Hypothalamus (tissue), 51 donors: ENCODE measurements at places on chromosomes 13 and 19.

DNA sequence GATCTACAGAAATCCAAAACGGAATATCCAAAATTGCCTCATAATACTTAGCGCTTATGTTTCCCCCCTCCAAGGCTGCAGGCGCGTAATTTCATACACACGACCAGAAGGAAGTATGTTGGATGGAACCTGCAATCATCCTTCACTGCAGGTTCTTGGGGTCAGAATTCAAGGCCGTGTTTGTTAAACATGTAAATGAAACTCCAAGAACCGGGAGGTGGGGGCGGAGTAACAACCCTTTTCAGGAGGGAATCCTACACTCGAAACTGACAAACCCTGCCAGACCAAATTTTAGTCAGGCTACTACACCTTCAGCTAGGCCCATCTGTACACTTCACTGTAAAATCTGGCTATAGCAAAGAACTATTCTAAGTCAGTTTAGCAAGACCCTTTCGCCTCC lies 1.3 kb downstream of the ZNF607 start:
- no peak for DNase-seq

- no peak for DNase-seq
These were observed 416.4 kb downstream of the TSHZ3 start for GRCh38 chr19:30932854-30933253.

DNA sequence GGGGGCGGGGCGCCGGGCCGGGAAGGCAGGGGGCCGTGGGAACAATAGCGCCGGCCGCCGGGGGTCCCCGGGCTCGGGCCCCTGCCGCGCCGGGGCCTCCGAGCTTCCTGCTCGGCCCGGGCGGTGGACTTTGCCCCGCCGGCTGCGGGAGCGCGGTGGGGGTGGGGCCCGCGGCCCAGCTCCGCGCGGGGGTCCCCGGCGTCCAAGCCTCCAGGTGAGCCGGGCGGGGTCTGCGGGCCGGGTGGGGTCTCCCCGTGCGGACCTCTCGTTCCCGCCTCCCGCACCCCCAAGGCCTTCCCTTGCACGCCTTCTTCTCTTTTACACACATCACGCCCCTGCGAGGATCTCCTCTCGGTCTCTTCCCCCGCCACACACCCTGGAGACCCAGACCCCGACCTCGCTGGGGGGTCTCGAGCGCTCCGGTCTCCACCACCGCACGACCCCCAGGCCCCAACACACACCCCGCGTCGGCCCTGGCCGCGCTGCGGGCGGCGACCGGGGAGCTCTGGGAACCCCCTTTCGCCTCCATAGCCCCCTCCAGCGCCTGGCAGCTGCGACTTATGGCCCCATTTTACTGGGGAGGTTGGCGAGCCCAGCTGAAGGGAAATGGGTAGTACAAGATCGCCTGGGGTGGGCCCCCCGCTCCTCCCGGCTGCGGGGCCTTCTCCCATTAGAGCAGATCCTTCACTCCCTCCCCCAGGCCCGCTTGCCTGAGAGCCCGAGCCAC lies 711 bp downstream of the CAMSAP3 start:
- DNase-seq: no peak

DNA sequence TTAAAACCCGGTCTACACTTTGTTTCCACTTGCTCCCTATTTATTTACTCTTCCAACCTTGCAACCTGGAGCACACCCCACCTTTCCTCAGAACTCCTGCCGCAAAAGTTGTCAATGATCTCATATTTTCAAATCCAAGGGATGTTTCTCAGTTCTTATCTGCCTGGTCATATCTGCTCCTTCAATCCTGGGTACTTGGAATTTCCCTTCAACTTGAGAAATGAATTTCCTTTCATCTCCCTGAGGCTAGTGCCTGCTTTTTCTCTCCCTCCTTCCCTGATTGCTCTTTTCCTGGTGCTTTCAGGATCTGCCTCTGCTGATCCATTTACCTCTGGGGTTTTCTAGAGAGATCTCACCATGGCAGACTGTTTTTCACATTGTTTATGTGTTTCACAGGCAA lies 154.8 kb upstream of the IRS2 start:
- no peak for DNase-seq

DNA sequence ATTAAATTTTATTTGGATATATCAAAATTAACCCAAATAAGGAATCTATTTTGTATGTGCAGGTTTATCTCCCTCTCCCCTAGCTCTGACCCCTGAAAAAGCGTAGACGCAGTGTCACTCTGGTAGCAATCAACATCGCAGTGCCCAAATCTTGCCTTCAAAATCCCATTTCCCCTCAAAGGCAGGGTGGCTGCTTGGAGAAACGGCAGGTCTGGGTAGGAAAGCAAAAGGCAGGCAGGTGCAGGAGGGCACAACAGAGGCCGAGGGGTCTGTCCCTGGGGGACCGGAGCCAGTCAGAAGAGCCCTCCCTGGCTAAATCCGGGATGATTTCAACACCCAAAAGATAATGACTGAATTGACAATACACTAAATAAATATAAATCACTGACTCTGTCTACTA lies 41.9 kb downstream of the NAXD start:
- DNase-seq: no peak

DNA sequence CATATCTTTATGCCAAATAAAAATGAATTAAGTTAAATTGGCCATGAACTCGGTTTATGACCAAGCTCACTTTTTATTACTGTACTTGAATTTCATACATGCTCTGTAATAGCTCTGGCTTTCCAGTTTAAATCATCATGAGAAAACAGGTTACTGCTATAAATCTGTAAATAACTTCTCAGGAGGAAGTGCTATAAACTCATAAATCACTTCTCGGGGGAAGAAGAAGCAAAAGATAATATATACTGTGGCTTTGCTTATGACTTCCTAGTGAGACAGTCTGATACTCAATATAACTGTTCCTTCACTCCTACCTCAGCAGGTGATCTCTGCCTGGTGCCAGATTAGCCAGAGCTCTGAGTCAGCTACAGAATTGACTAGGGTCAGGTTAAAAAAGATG lies 12.5 kb downstream of the SUPT20H start:
- DNase-seq: no peak

GRCh38 chr13:30712536-30713532 lies 22.5 kb upstream of the ALOX5AP start:
- DNase-seq: no peak

- DNase-seq: no peak
These were observed 78.7 kb upstream of the SERP2 start for GRCh38 chr13:44294876-44295275.

GRCh38 chr13:32019612-32020233 lies 11.9 kb upstream of the FRY start:
- DNase-seq: no peak

DNA sequence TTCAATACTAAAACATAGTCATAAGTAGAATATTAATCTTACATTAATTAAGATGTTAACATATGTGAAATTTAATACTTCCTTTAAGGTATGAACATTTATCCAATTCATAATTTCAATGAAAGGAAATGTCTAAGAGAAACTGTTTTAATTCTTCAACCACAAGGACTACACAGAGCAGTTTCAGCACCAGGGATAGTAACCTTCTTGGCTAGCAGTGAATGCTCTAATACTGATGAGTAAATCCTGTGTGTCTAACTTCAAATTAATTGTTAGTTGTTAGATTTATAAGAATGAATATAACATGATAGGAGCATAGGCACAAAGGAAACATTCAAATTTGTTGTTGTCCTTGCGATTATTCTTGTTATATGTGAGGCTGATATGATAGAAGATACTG lies 15.6 kb upstream of the NBEA start:
- DNase-seq: no peak

- peak; percentile 77 for DNase-seq
These were observed 6.7 kb upstream of the ZNF761 start for GRCh38 chr19:53424968-53425597.

- no peak for DNase-seq
These were observed 1.1 kb downstream of the GRIN2D start for GRCh38 chr19:48394331-48395169.

DNA sequence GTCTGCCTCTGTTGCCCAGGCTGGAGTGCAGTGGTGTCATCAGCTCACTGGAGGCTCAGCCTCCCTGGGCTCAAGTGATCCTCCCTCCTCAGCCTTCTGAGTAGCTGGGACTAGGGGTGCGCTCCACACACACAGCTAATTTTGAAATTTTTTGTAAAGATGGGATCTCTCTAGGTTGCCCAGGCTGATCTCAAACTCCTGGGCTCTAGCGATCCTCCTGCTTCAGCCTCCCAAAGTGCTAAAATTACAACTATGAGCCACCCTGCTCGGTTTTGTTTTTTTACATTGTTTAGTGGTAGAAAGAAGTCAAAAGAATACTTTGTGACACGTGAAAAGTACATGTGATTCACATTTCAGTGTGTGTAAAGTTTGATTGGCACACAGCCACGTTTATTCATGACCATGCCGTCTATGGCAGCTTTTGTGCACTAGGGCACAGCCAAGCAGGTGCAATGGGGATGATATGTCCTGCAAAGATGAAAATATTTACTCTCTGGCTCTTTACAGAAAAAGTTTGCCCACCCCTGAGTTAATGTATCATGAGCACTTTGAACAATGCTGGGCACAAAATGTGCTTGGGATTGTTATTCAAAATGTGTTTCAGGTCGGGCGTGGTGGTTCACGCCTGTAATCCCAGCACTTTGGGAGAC lies 16.2 kb upstream of the NFIC start:
- no peak for DNase-seq

- no peak for DNase-seq
These were observed 1.7 kb downstream of the CTXN1 start for GRCh38 chr19:7924241-7924640.

DNA sequence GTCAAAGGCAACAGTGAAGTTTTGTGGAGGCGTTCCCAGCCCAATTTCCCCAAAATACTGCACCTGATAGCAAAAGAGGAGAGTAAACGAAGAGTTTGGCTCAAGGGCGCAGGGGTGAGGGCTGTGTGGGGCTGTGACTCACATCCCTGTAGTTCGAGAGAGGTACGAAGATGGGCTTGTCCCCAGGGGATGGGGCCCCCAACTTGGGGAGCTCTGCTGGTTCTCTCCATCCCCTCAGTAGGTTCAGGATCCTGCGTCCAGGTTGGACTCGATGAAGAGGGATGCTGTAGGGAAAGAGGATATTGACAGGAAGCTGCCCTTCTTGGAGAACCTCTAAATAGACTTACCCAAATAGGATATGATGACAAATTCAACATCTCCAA lies 3.4 kb downstream of the NAPSA start:
- DNase-seq: no peak

- DNase-seq: no peak
These were observed 202.8 kb downstream of the URI1 start for GRCh38 chr19:30144802-30145201.

DNA sequence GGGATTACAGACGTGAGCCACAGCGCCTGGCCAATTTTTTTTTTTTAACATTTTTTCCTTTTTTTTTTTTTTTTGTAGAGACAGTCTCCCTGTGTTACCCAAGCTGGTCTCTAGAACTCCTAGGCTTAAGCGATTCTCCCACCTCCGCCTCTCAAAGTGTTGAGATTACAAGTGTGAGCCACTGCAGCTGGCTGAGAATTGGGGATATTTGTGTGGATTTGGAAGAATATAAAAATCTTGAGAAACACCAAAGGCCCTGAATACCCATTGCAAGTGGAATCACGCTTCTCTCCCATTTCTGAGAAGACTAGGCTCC lies 79.9 kb upstream of the ABCC4 start:
- no peak for DNase-seq

- DNase-seq: no peak
These were observed 652.2 kb downstream of the DACH1 start for GRCh38 chr13:71214821-71215220.

DNA sequence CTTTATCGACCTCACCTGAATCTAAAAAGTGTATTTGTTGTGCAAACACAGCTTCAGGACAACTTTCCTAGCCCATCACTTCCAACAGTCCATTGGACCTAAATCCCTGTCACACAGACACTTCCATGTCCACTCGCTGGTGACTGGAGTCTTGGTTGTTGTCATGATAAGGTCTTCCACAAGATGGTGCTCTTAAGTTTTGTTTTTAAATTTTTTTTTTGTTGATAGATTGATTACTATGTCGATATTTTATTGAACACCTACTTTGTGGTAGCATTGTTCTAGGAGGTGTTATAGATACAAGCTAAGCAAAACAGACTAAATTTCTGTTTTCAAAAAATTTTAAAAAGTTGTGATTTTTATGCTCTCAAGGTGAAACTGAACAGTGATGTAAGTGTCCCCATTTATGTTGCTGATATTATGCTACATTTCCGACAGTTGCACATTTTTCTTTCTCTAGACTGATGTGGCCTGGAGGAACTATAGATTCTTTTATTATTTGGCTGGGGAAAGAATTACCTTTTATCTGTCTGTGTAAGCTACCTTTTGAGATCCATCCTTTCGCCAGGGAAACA lies 8.1 kb upstream of the ERICH6B start:
- no peak for DNase-seq

GRCh38 chr13:102017248-102017647 lies 384.6 kb downstream of the FGF14 start:
- DNase-seq: no peak

DNA sequence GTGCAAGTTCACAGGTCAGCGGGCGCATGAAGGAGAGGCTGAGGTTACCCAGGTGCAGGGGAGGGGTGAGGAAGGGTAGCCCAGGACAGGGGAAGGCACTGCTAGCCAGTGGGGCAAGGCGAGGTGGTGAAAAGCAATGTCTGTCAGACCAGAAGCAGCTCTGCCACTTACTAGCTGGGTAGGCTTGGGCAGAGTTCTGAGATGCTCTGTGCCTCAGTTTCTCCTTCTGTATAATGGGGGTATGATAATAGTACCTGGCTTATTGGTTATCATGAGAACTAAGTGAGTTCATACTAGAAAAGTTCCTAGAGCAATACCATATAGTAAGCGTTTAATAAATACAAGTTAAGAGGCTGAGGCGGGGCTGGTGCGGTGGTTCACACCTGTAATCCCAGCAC lies 14.3 kb upstream of the SCN1B start:
- no peak for DNase-seq

DNA sequence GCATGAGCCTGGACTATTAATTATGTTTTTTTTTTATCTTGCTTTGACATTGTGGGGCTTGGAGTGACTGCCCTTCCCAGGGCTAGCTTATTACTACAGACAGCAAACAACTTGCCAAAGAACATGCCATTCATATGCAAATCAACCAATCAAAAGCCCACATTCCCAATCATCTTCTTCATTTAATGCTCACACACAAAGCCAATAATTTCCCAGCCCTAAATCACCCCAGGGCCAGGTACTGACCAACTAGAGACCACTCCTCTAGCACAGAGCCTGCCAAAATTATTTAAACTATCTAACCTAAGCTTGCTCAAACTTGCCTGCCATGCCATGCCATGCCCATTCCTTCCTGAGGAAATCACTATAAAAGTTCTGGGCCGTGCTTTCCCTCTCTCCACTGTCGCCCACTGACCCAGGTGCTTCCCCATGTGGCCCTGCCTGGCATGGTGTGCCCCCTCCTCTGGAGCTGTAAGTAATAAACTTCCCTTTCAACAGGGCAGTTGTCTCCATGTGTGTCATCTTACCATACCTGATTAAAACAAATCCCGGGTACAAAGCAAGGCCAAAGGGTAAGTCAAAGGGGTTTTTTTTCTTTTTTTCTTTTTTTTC lies 15.7 kb downstream of the PBX4 start:
- no peak for DNase-seq

DNA sequence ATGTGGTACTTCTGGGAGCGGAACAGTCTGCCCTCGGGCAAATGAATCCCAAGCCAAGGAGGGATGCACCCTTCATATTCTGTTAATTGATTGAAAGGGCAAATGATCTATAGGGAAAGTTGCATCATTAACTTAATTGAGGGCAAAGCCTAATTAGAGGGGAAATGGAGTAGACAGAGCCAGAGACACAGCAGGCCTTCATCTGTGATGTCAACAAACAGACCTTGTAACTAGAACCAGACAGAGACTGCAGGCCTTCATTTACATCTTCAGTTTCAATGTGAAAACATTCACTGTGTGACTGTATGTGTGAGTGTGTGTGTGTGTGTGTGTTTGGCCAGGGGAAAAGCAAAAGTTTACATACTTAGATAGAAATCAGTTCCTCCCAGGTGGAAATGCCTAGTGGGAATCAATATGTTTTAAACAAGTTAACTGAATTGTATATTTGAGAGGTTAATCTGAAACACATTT lies 126.4 kb downstream of the SPRY2 start:
- no peak for DNase-seq
